ENCODE measurements at places on chromosomes 6 and 20.

DNA sequence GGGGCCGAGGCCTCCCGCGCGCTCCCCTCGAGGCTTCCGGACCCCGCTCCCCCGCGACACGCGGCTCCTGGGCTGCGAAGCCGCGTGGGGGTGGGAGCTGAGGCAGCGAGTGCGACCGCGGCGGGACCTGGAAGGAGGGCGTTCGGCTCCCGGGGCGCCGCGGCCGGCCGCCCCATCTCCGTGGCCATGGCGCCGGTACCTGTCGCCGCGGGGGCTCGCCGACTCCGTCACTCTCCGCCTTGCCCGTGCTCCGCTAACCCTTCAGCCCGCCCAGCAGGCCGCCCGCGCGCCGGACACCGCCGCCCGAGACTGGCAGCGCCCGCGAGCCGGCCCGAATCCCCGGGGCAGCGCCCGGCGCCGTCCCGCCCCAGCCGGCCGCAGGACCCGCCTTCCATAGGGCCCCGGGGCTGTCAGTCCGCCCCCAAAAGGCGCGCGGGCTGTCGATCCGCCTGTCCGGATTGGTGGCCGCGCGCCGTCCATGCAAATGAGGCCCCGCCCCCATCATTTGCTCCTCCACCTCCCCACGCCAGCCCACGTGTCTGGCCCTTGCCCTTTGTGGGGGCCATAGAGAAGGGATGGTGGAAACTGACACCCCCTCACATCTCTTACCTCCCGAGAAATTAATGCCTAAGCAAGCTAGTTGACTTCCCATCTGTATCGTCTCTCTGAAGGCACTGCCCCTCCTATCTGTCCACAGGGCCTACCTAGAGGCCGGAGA is at the start of gene FKBP5:
Gene FKBP5 (minus strand): TSS at position 311 of the 718 bp plus-strand sequence. CDS start 46,091 bp downstream, outside the sequence.
- peak; percentile 94 for DNase-seq

DNA sequence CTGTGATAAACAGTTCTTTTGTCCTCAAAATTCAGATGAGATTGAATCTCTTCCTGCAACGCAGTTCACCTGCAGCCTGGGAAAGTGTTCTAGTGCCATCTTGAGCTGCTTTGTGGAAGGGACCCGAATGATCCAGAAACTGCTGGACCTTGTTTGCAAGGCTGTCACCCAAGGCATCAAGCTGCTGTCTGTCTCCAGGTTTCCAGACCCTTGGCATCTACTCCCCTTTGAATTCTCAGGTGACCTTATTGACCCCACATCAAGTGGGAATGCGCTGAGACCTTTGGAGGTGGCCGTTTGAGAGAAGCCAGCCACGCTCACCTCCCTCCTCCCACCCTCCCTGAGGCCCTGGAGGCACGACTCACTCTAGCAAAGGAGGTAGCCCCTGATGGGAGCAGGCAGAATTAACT is 112.5 kb downstream of the EDN3 start:
- no peak for DNase-seq

GRCh38 chr6:127178746-127179145 is 60.3 kb downstream of the RSPO3 start:
- DNase-seq = no peak

DNA sequence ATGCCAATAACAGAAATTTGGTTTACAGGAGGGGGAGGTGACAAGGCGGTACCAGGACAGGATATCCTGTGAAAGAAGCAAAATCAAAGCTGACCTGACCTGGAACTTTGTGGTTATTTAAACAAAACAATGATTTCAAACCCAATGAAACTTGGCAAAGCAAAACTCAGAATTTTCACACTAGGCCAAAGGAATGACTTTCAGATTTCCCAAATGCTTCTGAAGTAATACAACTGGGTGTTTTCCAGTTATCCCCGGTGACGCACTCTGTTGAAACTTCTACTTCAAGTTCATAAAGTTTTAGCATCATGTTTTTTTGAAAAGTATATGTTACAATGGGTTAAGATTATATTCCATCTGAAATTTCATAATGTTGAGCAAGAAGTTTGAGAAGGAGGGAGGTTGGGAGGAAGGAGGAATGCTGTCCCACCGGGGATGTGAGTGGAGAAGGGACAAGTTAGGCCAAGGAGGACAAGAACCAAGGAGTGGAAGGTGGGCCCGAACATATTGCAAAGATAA is 78.1 kb upstream of the TRAF3IP2 start:
- DNase-seq = no peak

GRCh38 chr6:139295901-139296300 is 4.1 kb upstream of the TXLNB start:
- no peak for DNase-seq

DNA sequence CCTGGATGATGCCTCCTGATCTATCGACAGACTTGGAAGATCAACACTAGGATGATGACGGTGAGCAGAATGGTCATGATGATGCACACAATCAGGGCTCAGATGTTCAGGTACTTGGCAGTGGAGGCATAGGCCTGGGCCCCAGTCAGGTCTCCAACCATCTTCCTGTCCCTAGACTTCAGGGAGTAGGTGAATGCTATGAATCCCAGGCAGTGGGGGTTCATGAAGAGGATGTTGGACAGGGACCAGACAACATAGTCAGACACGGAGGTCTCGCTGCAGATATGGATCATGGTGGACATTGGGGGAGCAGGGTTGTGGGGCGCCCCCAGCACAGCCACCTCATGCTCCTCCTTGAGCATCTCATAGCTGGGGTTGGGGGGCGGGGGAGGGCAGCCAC is 27.5 kb downstream of the HLA-F start:
- no peak for DNase-seq

- DNase-seq = no peak
Measured at GRCh38 chr20:63457737-63458136, 14.7 kb downstream of the KCNQ2 start.

DNA sequence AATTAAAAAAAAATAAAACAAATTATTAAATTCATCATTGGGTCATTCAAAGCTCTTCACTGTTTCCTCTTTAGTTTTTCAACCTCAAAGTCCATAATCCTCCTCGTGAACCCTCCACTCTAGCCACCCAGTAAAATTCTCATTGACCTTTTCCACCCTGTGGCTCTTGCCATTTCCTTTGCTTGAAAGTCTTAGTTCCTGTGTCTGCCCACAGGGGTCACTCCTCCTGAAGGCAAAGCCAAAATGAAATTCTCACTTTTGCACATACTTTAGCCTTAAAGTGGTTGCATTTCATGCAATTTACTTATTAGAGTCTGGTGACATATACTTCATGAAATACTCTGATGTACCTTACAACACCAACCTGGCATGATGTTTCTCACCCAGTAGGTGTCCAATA is 263.7 kb downstream of the BMP2 start:
- DNase-seq = no peak

DNA sequence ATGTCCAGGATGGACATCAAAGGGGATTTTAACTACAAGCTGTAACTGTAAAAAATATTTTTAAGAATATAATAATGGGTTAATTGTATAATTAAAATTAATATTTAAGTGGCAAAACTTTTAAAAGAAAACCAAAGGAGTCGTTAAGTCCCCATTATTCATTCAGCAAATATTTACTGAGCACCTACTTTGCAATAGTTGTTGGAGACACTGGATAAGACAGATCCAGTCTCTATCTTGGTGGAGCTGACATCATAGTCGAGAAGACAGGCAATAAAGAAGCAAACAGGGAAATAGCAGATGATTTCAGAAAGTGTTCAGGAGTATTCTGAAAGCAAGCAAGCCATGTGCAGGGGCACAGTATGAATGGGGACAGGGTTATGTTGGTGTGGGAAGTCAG is 137.0 kb downstream of the CEBPB start:
- DNase-seq = no peak

DNA sequence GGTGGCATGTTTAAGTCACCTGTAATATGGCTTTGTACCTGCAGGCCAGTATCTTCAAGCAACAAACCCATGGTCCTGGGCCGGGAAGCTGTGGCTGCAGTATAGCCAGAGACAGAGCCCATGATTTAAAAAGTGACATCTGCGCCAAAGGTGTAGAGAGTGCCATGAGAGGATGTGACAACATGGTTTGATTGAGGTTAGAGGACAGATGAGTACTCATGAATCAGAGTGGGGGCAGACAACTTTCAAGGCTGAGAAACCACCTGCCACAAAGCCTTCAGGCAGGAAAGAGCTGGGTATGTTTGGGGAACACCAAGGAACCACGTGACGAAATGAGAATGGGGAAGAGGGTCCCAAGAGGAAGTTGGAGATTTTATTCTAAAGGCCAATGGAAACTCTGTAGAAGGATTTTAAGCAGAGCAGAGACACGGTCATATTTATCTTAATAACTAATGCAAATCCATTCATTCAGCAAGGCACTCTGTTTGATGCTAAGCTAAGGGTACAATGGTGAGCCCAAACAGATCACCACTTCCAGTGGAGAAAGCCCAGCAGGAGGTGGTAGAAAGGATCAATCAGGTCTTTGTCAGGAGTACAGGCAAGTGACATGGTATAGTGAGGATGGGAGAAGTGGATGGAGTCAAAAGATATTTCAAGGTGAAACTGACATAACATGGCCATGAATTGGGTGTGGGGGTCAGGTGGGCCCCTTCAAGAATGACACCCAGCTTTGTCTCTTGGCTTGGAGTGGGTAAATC is 3.4 kb upstream of the MICAL1 start:
- peak; percentile 73 for DNase-seq

GRCh38 chr6:54958446-54958845 is 111.9 kb downstream of the FAM83B start:
- no peak for DNase-seq

DNA sequence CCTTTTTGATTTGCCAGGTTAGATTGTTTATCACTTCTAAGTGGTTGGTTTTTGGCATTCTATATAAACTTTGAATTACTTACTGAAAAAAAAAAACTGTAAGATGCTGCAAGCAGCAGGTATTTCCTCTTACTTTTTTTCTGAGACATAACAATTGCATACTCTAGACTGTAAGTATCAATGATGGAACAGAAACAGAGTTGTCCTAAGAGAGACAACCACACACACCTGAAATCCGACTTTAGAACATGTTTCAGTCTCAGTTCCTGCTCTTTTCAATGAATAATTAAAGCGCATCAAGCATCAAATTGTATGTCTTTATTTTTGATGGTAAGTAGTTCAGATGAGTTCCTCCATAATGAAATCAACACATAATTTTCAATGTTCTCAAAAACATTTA is 105.3 kb upstream of the KHDRBS2 start:
- DNase-seq = no peak

DNA sequence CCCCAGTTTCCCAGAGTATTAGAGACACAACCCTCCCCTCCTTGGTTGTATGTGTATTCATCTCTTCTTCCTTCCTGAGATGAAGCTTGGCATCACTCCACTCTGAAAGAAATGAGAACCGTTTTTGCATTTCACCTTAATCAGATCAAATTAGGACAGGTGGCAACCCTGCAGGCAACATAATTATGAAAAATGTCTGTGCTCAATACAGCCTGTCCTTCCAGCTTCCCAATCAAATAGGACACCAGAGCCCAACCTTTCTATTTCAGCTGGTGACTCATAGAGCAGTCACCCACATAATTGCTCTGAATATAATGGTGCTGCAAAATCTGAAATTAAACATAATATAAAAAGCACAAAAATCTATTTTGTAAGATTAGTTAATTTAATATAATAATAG is 310.2 kb upstream of the AGPAT4 start:
- no peak for DNase-seq

DNA sequence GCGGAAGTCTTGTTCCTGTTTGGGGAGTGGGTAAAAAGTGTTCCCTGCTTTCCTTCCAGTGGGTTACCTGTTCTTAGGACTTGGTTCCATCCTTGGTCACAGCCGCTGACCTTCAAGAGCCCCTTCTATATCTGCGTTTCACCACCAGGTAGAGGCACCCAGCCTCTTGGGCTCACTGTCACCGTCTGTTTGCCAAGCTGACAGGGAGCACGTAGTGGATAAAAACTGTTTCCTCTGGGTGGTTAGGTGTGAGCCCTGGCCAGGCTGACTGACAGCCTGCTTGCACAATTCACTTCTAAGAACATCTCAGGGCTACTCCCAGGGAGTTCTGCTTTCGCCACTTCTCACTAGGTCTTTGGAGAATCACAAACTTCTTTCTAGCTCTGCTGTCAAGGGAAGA is 1.8 kb upstream of the JPH2 start:
- no peak for DNase-seq

DNA sequence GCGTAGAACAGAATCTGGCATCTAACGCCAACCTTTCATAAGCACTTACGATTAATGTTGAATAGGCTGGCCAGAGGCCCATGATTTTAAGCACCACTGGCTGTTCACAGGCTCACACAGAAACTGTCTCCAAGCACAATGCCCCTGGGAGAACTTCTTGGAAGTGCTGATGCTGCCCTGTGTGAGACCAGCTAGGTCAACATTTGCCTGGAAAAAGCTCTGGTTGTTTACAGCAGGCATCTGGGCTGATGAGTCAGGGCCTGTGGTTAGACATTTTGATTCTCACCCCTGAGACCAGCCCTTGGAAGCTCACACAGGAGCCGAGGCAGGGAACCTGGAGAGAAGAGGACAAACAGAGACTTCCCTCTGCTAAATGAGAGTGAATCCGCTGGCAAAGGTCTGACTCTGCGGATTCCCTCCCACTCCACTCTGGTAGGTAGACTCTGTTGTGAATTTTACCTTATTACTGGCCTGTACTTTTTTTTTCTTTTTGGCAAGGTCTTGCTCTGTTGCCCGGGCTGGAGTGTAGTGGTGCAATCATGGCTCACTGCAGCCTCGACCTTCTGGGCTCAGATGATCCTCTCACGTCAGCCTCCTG is 6.8 kb upstream of the SULF2 start:
- no peak for DNase-seq

GRCh38 chr20:3312940-3313682 is 74.1 kb upstream of the SLC4A11 start:
- no peak for DNase-seq

DNA sequence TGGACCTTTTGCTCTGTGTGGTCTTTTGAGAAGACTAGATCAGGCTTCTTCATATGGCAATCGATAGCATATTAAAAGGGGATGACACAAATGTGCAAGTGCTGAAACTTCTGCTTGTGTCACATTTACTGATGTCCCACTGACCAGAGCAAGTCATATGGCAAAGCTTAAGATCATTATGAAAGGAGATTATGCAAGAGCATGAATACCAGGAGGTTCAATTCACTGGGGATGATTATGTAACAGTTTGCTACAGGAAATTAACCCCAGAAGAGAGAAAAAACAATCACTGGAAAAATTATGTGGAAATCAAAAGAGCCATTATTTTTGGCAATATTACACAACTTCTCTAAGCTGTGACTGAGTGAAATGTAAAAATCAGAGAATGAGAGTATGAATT is 13.7 kb upstream of the PRDM13 start:
- DNase-seq = no peak

All from activated CD4-positive, alpha-beta T cell treated with anti-CD3 and anti-CD28 coated beads, Interleukin-2, amount 50 U/mL, for 16 hours (primary cell).